ENCODE measurements at places on chromosomes 13 and 19.

DNA sequence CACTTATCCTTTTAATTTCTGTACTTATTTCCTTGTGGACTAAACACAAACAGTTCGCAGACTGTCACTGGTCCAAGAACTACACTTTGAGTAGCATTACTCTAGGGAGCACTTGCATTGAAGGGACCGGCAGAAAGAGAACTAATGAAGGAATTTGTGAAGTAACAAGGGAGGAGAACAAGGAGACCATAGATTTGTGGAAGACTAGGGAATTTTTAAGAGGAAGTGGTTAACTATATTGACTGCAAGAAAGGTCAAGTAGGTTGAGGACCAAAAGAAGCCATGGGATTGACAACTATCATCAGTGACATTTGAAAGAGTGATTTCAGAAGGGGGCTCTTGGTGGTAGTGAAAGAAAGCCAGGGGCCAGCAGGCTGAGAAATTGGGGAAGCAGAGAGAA is 4.0 kb upstream of the RB1 start:
- DNase-seq: no peak

DNA sequence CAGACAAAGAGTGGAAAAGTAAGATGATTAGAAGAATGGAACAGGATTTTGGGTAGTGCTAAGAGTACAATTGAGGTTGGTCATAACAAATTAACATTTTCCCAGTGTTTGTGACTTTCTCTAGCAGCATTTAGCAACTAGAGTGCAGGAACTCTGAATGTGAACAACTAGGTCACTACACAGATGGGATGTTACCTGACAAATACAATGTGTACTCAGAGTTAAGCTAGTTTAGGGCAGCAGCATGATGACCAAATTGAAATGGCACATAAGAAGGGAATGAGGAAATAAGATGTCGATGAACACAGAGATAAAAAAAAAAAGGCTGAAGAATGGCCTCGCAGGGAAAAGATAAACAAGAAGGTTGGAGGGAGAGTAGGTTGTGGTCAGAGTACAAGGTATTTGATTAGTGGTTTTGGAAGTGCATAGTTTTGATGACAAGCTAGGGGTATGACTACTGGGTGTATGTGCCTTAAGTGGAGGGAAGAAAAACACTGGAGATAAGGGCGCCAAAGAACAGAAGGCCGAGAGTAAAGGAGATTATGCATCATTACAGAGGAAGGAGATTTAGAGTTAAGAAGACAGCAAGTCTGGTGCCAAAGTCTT is 381.1 kb downstream of the FGF14 start:
- DNase-seq: no peak

GRCh38 chr13:27528908-27529307 is 78.5 kb upstream of the MTIF3 start:
- DNase-seq: no peak

DNA sequence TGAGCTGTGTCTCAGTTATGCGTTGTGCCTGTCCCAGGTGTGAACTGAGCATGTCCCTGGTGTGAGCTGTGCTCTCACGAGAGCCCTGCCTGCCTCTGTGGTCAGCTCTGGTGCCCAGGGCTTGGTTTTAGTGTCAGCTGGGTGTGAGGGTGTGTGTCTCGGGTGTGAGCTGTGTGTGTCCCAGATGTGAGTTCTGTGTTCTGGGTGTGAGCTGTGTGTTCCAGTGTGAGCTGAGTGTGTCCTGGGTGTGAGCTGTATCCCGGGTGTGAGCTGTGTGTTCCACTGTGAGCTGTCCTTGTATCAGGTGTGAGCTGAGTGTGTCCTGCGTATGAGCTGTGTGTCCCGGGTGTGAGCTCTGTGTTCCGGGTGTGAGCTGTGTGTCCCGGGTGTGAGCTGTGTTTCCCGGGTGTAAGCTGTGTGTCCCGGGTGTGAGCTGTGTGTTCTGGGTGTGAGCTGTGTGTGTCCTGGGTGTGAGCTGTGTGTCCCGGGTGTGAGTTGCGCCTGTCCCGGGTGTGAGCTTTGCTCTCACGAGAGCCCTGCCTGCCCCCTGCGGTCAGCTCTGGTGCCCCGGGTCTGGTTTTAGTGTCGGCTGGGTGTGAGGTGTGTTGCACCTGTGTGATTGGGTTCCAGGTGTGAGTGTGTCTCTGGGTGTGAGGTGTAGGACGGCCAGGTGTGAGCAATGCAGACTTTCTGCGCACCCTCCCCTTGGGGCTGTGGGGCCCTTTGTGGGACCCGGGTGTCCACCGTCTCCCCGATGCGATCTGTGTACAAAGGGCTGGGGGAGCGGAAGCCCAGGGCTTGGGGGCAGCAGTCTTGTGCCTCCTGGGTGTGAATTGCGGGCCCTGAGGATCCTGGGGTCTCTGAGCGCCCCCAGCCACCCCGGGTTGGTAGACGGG is 7.1 kb upstream of the PEAK3 start:
- DNase-seq: no peak

GRCh38 chr13:110132225-110132982 is 174.6 kb downstream of the COL4A1 start:
- DNase-seq: no peak

GRCh38 chr13:106550570-106551135 is 15.2 kb upstream of the EFNB2 start:
- DNase-seq: no peak

DNA sequence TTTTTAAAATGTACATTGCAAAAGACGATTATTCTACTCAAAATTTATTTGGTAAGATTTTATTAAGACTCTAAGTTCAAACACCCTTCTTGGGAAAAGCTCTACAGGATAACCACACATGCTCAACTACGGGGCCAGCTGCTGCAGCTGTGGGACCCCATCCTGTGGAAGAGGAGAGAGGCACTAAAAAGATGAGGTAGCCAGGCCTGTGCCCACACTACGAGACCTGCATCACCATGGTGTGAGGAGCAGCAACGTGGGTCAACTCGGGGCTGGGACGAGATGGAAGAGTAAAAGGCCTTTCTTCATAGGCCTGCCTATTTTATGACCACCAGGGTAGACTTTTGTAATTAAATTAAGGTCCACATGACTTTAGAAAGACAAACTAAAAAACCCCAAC is 4.6 kb upstream of the CCNP start:
- no peak for DNase-seq

GRCh38 chr19:19262190-19263057 is 10.7 kb downstream of the TM6SF2 start:
- DNase-seq: no peak
